ENCODE measurements at places on chromosomes 4 and X. TPM values are rescaled to one million over a fixed set of nuclear protein-coding genes. Genes with fewer than 3 reads are reported as not detected.

The IL21 gene
- not detected for total RNA-seq

The SCARB2 gene
- 179 TPM for total RNA-seq

The SH3RF1 gene
- 27.1 TPM for total RNA-seq

The IL15 gene
- total RNA-seq: 1.9 TPM

The GEMIN8 gene
- 12.6 TPM for total RNA-seq

The FHDC1 gene
- total RNA-seq: 0.13 TPM

The IQCM gene
- total RNA-seq: not detected
